ENCODE measurements at places on chromosomes 5 and 9. TPM values are rescaled to one million over a fixed set of nuclear protein-coding genes. Genes with fewer than 3 reads are reported as not detected.

The LCN9 gene
- polyA plus RNA-seq: not detected

The DND1 gene
- polyA plus RNA-seq: 0.44 TPM

The QRFP gene
- 0.40 TPM for polyA plus RNA-seq

The AGXT2 gene
- 60.3 TPM for polyA plus RNA-seq

The MARCHF11 gene
- 3.9 TPM for polyA plus RNA-seq

All from renal pelvis (tissue), 12 donors.